ENCODE measurements at places on chromosomes 11 and 22. TPM values are rescaled to one million over a fixed set of nuclear protein-coding genes. Genes with fewer than 3 reads are reported as not detected.
A peak's percentile ranks its signal among the peaks of the same experiment; 100 is the strongest.

KCNK7 gene
- total RNA-seq, result 1.00 TPM

GRCh38 chr11:27898166-27898565, 197.9 kb upstream of the BDNF start:
- no peak for DNase-seq

GRCh38 chr11:128686745-128687177, 7.1 kb upstream of the FLI1 start:
- DNase-seq, result peak; percentile 59

DNA sequence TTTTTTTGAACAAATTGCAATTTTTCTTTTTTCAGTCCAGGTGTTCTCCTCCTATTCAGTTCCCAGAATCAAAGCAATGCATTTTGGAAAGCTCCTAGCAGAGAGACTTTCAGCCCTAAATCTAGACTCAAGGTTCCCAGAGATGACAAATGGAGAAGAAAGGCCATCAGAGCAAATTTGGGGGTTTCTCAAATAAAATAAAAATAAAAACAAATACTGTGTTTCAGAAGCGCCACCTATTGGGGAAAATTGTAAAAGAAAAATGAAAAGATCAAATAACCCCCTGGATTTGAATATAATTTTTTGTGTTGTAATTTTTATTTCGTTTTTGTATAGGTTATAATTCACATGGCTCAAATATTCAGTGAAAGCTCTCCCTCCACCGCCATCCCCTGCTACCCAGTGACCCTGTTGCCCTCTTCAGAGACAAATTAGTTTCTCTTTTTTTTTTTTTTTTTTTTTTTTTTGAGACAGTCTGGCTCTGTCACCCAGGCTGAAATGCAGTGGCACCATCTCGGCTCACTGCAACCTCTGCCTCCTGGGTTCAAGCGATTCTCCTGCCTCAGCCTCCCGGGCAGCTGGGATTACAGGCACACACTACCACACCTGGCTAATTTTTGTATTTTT, 6.2 kb upstream of the UBE4A start:
- DNase-seq, result peak; percentile 11

DNA sequence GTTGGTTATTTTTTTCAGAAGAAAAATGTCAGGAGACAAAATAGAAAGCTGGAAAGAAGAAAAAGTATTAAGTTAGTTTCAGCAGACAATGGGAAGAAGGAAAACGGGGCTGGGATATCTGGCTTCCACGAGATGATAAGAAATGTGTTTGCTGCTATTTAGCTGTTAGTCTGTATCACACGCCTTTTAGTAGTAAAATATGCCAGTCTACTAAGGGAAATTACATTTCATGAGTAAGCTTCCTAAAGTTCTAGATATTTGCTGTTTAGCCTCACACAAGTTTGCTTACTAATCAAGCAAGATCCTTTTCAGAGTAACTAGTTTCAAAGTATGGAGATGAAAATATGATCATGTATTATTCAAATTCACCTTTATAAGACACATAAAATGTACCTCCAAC, 1.5 kb downstream of the OR51B4 start:
- DNase-seq, result no peak

DNA sequence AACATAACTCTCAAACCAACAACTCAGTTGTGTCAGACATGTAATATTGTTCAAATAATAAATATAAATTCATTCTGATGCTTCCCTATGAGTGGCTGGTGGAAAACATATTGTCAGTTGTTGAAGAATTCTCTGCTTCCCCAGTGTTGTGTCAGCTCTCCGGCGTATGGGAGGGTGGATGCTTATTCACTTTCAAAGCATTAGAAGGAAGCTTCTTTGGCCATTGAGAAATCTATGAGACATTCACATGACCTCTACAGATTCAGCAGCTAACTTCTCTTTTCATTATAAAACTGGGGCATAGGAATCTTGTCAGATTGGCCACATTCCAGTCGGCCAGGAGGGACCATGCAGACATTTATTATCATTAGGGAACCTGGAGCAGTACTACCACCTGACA, 2.9 kb downstream of the OR51V1 start:
- no peak for DNase-seq

MS4A15 gene
- total RNA-seq, result not detected

SEC14L2 gene
- total RNA-seq, result 7.6 TPM
